ENCODE measurements at places on chromosomes 5 and 9. TPM values are rescaled to one million over a fixed set of nuclear protein-coding genes. Genes with fewer than 3 reads are reported as not detected.

ANKRD18B gene
- not detected for total RNA-seq

C9 gene
- 0.30 TPM for total RNA-seq

CARTPT gene
- total RNA-seq, result not detected

IL3 gene
- total RNA-seq, result not detected

SEMA5A gene
- 21.8 TPM for total RNA-seq

IRF1 gene
- total RNA-seq, result 36.1 TPM

PCDHB4 gene
- 6.2 TPM for total RNA-seq

SPTLC1 gene
- 48.1 TPM for total RNA-seq

TRIM36 gene
- 4.4 TPM for total RNA-seq

QRFP gene
- total RNA-seq, result not detected

EGFL7 gene
- total RNA-seq, result 308 TPM

HSPB3 gene
- total RNA-seq, result 1.5 TPM

WNK2 gene
- total RNA-seq, result 3.7 TPM

BARHL1 gene
- total RNA-seq, result not detected

TRAF1 gene
- 19.8 TPM for total RNA-seq

- DNase-seq, result no peak
Observed at GRCh38 chr5:98416541-98416940, 356.9 kb upstream of the RGMB start.

DNA sequence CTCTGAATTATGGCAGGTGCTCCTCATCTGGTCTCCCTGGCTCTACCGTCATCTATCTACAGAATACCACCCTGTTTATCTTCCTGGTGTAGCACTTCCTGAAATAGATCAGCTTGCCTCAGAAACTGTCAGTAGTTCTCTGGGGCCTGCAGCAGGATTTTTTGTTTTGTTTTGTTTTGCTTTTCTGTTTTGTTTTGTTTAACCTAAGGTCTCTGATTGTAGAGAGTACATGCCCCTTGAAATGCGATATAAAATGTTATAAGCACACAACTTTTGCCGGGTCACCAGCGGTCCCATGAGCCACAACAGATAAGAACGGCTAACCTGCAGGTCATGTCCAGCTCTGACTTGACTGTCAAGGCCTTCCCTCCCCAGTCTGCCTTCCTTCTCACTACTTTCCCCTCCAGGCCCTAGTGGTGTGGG, 26.6 kb upstream of the CREBRF start:
- no peak for DNase-seq

GRCh38 chr5:59583151-59583809, 310.2 kb downstream of the PDE4D start:
- no peak for DNase-seq

- no peak for DNase-seq
Observed at GRCh38 chr9:132260846-132261245, 93.9 kb downstream of the SETX start.

GRCh38 chr9:90176901-90177300, 465.7 kb downstream of the DIRAS2 start:
- DNase-seq, result no peak

GRCh38 chr5:18236386-18236785, 602.1 kb downstream of the TAF11L14 start:
- DNase-seq, result no peak

- no peak for DNase-seq
Observed at GRCh38 chr5:11715461-11716196, 188.6 kb downstream of the CTNND2 start.

- no peak for DNase-seq
Observed at GRCh38 chr5:1226839-1227581, 1.8 kb downstream of the SLC6A18 start.

DNA sequence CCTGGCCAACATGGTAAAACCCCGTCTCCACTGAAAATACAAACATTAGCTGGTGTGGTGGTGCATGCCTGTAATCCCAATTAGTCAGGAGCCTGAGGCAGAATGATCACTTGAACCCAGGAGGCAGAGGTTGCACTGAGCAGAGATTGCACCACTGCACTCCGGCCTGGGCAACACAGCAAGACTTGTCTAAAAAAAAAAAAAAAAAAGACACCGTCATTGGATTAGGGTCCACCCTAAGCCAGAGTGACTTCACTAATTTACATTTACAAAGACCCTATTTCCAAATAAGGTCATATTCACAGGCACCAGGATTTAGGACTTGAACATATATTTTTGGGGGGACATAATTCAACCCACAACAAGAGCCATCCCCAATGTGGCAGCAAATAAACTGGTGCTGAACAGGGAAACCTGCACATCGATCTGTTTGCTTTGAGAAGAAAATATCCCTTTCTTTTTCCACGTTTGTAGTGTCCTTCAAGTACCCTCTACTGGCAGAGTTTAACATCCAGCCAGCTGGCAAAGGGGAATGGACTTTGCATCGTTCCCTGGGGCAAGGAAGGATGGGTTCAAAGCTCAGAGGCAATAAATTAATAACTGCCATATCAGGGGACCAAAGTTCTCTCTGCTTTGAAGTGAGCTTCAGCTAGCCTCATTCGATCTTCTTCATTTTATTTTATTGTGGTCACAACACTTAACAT, 3.7 kb upstream of the DNAJC25 start:
- no peak for DNase-seq

DNA sequence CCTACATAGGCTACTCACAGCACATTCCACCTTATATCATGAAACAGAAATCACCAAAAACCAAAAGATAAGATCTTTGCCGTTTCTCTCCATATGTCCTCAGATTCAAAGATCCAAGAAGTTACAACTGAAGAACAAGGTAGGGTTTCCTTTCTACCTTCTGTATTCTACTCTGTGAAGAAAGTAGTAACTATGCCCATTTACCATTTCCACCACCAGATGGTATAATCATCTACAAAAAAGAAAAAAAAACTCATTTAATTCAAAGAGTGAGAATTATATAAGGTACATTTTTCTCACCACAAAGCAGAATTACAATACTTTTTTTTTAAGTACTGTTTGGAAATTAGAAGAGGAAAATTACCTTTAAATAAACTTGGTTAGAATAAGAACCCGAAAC, 172.6 kb upstream of the PTGER4 start:
- no peak for DNase-seq

- no peak for DNase-seq
Observed at GRCh38 chr5:119037496-119038215, 33.2 kb upstream of the DMXL1 start.

DNA sequence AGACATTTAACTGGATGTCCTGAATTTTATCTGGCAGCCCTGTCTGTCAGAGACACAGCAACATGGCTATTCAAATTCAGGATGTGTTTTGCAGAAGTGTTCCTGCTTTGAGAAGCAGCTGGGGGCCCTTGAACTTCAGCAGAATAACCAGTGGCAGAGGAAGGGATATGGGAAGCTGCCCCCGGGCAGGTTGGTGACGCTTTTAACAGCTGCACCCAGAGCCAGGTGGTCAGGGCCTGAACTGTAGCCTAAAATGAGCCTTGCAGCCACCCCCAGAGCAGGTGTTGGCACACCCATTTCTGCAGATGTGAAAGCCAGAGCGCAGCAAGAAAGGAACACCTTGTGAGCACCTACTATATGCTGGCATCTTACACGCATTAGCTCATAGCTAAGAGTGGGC, 128.7 kb upstream of the BOD1 start:
- no peak for DNase-seq

DNA sequence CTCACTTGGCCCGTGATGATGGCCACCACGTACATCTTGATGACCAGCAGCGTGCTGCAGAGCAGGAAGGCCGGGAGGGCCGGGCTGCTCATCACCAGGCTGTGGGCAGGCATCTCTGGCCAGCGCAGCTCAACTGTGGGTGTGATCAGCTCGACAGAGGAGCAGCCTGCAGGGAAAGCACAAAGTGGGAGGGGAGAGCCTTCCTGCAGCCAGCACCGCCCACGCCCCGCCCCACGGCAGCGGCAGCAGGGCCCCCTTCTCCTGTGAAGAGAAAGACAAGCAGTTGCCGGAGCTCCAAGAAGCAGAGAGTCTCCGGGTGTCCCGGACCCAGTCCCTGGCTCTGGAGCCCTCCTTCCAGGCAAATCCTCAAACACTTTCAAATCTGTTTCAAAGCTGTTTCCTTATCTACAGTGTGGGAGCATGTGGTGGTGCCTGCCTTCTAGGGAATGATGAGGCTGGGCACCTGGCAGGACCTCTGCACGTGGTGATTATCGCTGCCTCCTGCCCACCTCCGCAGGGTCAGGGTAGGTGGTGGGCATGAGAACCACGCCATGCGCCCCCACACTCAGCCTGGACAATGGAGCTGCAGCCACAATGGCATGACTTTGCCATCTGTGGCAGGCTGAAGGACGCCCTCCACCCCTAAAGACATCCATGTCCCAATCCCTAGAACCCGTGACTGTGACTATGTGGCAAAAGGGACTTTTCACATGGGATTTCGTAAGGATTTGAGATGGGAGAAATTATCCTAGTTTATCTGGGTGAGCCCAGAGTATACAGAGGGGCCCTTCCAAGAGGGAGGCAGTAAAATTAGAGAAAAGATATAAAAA, at the start of gene PTGES:
PTGES (minus strand) TSS at position 143 of the 830 bp plus-strand sequence; CDS start at position 113, 30 bp downstream.
- DNase-seq, result peak; percentile 83

DNA sequence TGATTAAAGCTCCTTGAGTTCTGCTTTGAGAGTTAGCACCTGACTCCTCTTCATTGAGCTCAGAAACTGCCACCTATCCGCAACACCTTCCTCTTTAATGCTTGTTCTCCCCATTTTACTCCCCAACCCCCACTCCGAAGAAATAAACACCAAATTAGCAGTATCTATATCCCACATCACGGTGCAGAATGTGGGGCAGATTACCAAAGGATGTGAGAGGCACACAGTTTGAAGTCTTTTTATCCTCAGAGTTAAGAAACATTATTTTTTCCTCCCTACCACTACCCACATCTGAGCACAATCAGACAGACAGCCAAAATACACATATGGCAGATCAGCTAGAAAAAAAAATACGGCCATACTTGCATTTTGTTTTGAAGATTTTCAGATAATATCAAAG, 26.1 kb upstream of the IL7R start:
- DNase-seq, result no peak

GRCh38 chr9:80622508-80622907, 1050.7 kb downstream of the TLE4 start:
- DNase-seq, result no peak

GRCh38 chr5:139952574-139952973, 90.5 kb downstream of the NRG2 start:
- no peak for DNase-seq

Data from aorta (tissue), 5 donors.